ENCODE measurements at places on chromosomes 2 and 18.

DNA sequence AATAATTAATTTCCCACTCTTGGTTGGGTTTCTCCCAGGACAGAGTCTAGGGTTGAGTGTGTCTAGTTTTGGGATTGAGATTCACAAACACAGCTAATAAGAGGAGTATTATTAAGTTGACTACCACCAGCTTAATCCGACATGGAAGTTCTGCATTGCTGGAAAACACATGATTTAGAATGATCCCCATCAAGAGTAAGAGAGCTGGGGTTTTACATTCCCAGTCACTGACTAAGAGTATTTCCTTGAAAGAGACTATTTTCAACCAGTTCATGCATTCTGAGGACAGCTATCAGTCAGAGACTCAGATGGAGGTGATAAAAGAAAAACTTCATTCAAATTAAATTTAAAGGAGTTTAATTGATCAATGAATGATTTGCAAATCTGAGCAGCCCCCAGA, 334.6 kb upstream of the LRATD1 start:
- DNase-seq: no peak

DNA sequence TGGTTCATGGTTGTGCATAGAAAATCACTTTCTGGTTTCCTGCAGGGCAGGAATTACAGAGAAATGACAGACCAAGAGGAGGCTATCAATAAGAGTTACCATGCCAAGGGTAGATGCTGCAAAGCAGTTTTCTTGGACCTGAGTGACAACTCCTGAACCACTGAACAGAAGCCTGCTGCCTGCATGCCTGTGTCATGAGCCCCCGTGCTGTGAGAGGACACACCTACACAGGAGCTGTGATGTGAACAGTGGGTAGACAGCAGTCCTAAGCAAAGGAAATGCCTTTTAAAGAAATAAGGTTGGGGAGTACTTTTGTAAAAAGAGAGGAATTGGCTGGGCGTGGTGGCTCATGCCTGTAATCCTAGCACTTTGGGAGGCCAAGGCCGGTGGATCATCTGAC, 54.2 kb upstream of the CREB1 start:
- no peak for DNase-seq

- DNase-seq: no peak
These were observed 120.7 kb upstream of the RIOK3 start for GRCh38 chr18:23332356-23332755.

DNA sequence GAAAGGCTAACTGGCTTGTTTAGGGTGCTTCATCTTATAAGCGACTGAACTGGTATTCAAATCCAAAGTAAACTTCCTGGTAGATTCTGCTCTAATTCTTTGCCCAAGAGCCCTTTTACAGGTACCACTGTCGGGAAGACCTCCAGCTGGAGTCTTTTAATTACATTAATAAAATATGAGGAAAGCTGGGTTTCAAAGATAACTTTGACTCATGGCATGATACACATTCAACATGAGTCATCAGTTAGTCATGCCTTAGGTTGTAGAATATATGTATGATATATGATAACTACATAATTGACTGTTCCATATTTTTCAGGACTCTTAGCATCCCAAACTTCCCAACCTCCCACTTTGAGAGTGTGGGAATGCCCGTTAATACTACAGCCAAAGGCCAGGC, 32.3 kb downstream of the ZCCHC2 start:
- DNase-seq: no peak

- no peak for DNase-seq
These were observed 793 bp downstream of the NR4A2 start for GRCh38 chr2:156331572-156332283.

DNA sequence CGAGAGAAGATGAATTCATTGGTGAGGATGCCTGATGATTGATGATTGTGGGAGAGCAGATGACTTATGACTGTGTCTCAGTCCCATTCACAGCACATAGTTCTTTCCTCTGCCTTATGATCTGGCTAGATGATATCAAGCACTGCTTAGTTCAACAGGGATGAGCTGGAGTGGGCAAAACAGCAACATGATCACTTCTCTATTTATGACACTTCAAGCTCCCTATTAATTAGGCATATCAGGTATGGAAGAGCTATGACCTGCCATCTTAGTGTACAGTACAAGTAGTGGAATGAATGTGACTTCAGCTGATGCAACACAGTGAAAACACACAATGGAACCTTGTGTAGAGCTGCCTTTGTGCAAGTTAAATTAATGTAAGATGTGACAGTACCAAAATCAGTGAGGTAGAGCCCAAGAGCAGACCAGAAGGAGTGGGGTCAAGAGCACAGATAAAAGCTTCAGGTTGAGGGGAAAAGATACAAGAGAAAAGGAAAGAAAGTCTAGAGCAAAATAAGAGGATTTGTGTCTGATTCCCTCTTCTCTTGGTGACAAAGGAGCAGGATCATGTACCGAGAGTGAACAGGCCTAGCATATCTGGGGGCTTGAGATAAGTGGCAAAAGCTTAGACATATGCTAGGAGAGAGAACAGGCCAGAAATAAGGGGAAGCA, 93.0 kb upstream of the MYO3B start:
- no peak for DNase-seq

DNA sequence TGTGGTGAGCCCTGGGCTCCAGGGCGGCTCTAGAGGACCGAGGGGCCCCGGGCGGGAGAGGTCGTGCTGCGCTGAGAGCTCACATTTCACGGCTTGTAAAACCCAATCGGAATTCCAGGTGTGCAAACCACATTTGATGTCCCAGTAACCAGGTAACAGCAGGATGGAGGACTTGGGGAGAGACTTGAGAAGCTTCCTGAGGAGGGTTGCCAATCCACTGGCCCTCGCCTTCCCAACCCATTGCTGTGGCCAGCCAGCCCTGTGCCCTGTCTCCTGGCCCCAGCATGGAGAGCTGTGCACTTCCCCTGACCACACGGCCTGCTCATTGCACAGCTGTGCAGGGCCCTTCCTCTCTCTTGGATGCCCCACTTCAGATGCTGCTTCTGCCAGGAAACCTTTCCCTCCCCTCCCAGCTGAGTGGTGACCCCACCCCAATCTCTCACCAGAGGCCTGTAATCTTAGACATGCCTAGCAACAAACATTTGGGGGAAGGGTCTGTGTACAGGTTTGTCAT, 39.6 kb downstream of the ASB1 start:
- DNase-seq: no peak

DNA sequence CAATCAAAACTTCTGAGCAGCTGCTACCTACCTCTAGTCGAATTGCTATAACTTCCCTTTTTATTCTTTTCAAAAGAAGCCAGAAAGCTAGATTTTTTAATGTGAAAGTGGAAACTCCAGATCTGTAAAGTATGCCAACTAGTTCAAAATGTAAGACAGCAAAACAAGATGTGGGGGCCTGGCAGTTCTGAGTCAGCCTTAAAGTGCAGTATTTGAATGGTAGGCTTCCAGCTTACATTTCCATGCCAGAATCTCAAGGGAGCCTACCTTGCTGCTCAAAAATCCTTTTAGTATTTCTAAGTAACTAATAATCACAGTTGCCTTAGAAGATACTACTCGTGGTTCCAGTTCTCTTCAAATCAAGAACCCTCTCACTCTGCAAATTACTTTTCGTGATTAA, 1288.7 kb downstream of the LRP1B start:
- DNase-seq: no peak

GRCh38 chr2:156023229-156023869, 309.2 kb downstream of the NR4A2 start:
- DNase-seq: no peak

DNA sequence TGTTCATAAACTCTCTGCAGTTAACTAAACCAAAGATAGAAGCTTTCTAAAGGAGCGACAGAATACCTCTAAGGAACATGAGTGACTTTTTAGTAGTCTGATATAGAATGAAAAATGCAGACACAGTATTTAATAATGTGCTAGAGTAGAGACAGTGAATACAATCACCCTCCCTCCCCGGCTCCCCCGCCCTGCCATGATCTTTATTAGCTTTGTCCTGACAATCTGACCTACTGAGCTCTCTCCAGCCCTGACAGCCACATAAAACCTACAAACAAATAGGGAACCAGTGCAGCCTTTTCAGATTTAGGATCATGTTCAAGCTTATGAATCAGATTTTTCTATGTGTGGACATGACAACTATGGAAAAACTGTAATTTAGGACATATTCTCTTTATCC, 777.6 kb upstream of the FANCL start:
- DNase-seq: no peak

DNA sequence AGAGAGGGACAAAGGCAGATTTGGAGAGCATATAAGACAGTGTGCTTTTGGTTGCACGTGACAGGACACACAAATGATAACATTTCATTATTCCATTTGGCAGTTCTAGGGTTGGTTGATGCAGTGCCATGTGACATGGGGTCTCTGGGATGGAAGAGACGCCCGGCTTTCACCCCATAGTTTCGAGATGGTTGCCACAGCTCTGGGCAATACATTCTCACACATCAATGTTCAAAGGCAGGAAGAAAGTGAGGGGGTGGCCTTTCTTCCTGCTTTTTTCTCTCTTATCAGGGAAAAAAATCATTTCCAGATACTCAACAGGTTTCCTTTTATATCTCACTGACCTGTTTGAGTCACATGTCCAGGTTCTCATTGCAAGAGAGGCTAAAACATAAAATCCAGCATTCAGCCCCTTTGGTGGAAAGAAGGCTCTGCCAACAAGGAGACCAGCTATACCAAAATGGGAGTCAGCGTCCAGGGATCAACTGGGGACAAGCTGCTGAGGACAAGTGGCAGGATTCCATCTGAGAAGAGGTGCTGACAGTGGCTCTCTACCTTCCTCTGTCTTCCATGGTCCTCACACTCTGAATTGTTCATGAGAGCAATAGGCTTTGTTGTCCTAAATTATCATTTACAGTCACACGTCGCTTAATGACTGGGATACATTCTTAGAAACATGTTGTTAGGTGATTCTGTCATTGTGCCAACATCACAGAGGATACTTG, 29.1 kb upstream of the ANKRD44 start:
- no peak for DNase-seq

- no peak for DNase-seq
These were observed 51.0 kb downstream of the PRELID3A start for GRCh38 chr18:12458771-12459170.

GRCh38 chr2:171166328-171166983, 5.8 kb upstream of the TLK1 start:
- no peak for DNase-seq

DNA sequence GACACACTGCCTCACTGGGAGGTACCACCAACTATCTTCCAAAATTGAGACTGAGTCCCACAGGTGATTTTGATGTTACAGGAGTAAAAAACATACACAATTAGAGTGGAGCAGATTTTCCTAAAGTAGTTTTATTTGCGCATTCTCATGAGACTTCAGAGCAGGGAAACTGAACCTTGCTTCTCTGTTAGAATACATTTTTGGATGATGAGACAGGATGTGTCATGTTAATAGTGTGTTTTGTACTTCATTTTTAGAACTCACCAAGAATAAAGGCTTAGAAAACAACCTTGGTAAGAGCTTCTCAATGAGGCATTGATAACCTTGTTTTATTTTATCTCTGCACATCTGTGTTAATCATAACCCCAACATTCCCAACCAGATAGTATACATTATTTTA, 310.2 kb upstream of the GALNT5 start:
- DNase-seq: no peak

GRCh38 chr2:41710944-41711343, 336.9 kb upstream of the PKDCC start:
- no peak for DNase-seq

DNA sequence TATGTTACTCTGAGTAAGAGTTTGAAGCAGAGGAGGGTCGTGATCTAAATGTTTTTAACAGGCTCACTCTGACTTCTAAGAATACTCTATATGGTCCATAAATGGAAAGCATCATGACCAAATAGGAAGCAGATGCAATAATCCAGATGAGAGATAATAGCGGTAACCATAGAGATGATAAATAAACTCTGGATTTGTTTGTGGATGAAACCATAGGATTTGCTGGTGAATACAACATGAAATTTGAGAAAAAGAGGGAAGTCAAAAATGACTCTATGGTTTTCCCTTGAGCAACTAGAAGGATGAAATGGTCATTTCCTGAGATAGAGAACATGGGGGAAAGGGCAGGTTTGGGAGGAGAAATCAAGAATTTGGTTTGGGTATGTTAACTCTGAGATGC, 3.9 kb downstream of the HEATR5B start:
- DNase-seq: no peak

DNA sequence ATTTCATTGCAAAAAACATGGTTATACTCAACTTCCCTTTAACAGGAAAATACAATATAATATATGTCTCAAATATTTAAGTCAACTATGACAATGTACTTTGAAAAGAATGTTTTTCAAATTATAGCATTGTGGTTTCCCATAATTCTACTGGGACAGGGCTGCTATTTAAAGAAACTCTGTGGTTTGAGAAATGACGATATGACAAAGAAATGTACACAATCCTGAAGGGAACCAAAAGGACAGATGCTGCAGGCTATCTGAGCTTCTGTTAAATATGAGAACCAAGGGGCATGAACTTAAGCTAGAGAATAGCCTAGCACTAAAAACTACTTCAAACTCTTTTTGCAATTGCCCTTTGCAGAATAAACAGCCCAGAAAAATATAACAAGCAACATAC, 415.9 kb downstream of the GRB14 start:
- DNase-seq: no peak

- DNase-seq: no peak
These were observed 5.1 kb upstream of the MBD2 start for GRCh38 chr18:54229421-54230059.

GRCh38 chr2:101976891-101977290, 14.9 kb upstream of the IL1R2 start:
- no peak for DNase-seq

DNA sequence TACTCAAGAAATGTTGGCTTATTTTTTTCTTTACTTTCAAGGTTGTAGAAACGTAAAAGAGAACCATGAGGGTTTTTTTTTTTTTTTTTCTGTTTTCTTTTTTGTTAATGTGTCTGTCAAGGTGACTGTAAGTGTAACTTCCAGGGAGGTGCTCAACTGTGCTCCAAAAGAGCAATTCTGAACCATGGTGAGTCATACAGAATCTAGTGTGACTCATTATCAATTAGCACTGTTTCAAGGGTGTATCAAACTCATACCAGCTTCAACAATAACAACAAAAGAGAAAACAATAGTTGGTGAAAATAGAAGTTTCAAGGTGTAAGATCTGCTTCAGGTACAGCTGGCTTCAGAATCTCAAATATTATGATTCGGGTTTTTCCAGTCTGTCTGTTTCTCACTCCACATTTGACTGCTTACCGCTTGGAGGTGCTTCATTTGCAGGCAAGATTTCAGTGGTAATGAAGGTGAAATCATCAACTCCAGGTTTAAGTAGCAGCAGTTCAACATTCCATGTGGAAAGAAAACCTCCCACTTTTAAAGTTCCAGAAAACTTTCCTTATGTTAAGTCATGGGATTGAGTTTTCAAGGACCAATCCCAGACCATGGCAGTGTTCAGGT, 850.6 kb downstream of the CNTNAP5 start:
- DNase-seq: no peak

GRCh38 chr18:11992096-11992790, 10.9 kb downstream of the IMPA2 start:
- no peak for DNase-seq
